ENCODE measurements at places on chromosomes 3 and 15.

GRCh38 chr15:41688671-41689070, 28.5 kb downstream of the MGA start:
- no peak for DNase-seq

DNA sequence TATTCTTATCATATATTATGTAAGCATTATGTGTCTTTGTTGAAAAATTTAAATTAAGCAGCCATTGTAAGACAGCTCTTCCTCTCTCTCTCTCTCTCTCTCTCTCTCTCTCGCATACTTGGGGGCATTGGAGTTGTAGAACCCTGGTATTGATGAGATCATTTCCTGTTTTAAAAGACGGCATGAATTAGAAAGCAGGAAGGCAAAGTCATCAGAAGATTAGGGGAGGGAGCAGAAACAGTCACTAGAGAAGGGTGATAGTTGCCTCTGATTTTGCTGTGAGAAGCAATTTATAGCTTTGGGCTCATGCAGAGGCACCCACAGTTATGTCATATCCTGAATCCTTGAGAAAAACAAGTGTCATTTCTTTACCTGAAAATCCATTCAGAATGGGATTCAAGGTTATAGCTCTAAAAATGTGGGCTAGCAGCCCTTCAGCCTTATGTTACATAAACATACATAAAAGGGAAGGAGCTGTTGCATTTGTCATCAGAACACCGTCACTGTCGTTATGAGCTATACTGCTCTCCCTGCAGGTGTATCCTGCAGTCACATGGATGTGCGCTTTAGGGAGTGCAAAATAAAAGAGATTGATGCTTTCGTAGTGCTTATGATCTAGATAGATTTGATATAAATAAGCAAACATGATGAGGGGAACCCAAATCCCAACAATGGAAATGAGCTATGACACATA, 213.8 kb downstream of the NR1D2 start:
- no peak for DNase-seq

- no peak for DNase-seq
Observed at GRCh38 chr15:38680775-38681174, 116.2 kb upstream of the RASGRP1 start.

DNA sequence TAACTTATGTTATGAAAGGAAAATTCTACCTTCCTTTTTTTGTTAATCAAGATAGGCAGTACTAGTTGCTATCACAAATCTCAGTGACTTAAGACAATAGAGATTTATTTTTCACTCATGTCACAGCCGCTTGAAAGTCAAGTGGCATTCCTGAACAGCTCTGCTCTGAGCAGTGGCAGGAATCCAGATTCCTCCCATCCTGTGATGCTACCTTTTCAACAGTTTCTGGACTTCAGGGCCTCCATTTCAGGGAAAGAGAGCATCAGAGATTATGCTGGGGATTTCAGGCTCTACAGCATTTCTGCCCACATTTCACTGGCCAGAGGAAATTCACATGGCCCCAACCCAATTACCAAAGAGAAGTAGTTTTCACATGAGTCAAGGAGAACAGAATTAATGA, 83.4 kb downstream of the IL1RAP start:
- no peak for DNase-seq

DNA sequence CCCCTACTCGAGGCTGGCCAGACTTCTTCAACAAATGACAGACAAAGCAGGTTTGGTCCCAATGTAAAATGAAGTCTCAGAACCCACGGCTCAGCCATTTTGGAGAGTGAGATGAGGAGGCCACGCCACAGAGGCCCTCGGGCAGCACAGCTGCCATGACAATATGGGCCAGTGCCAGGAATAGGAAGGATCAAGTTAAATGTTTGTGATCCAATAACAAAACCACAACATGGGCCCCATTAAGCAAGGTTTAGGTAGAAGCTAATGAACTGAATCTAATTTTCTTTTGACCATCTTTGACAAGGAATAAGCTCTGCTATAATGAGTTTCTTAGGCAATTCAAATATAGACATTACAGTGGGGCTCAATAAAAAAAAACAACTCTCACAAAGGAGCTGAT, 52.6 kb downstream of the RFTN1 start:
- DNase-seq, result no peak

DNA sequence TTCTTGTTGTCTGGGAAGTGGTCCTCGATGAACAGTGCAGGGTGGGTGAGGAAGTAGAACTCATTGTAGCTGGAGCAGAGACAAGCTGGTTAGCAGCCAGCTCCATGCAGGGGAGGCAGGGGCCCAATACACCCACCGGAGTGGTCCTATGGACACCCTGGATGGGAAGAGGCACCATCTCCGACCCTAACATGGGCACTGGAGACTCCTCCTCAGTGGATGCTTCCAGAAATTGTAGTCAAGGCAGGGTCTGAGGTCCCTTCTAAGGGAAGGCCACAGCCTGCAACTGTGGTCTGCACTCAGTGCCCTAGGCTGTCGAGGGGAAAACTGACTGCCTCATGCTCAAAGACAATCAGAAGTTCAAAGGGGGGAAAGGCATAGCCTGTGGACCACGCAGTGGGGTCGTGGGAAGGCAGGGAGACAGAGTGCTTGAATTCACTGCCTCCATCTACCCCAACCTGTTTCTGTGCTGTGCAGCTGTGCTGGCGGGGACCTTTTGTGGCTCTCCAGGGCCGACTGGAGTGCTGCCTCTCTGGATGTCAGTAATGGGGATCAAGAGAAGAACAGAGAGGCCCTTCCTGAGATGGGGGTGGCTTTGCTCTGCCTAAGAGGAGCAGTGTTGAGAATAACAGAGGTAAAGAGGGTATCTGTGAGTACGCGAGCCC, 41.9 kb downstream of the KY start:
- no peak for DNase-seq

GRCh38 chr3:111604119-111604518, 9.0 kb upstream of the ZBED2 start:
- DNase-seq, result no peak

DNA sequence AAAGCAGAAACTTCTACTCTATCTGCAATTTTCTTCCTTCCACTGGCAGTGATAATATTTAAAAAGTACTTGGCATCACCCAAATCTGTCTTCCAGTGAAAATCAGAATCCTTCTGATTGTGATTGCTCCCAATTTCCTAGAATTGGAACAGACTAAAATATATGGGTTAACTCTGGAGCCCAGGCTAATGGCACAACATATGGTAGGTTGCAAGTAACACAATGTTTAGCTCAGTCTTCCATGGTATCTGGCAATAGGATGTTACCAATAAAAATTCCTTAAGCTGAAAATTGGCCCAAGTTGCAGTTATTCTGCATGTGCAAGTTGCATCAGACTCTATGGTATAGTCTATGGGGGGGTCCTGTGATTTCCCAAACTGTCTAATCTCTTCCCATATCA, 273.5 kb upstream of the ADAMTS9 start:
- DNase-seq, result no peak

GRCh38 chr3:153079386-153079785, 82.6 kb upstream of the RAP2B start:
- no peak for DNase-seq

GRCh38 chr3:127366383-127366782, 78.5 kb upstream of the PRR20G start:
- DNase-seq, result no peak
